ENCODE measurements at places on chromosomes 12 and 14. TPM values are rescaled to one million over a fixed set of nuclear protein-coding genes. Genes with fewer than 3 reads are reported as not detected.

The NKX2-1 gene
- not detected for total RNA-seq

GRCh38 chr12:106341086-106341877, 16.3 kb upstream of the POLR3B start:
- DNase-seq: no peak

The RND1 gene
- not detected for total RNA-seq

The PAH gene
- total RNA-seq: not detected

- DNase-seq: no peak
These were observed 12.8 kb downstream of the EPYC start for GRCh38 chr12:90991952-90992465.

The BRF1 gene
- 27.4 TPM for total RNA-seq

- DNase-seq: no peak
These were observed 818 bp downstream of the VPS33A start for GRCh38 chr12:122265476-122265875.

GRCh38 chr14:100135073-100135472, 24.4 kb downstream of the DEGS2 start:
- no peak for DNase-seq

The PAPLN gene
- 2.8 TPM for total RNA-seq

The SIRT4 gene
- total RNA-seq: 2.5 TPM

GRCh38 chr14:78978896-78979295, 808.7 kb downstream of the NRXN3 start:
- DNase-seq: no peak

DNA sequence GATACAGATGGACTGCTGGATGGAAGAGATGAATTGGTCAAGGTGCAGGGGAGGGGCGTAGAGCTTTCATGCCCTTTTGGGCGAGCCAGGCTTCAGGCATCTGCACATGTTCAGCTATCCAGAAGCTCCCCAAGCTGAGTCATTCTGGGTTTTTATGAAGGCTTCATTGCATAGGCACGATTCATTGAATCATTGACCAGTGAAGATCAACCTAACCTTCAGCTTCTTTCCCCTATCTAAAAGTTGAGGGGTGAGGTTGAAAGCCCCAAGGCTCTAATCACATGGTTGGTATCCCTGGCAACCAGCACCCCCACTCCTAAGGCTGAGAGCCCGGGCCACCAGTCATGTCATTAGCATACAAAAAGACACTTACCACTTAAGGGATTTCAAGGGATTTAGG, 36.3 kb downstream of the RPS29 start:
- no peak for DNase-seq

DNA sequence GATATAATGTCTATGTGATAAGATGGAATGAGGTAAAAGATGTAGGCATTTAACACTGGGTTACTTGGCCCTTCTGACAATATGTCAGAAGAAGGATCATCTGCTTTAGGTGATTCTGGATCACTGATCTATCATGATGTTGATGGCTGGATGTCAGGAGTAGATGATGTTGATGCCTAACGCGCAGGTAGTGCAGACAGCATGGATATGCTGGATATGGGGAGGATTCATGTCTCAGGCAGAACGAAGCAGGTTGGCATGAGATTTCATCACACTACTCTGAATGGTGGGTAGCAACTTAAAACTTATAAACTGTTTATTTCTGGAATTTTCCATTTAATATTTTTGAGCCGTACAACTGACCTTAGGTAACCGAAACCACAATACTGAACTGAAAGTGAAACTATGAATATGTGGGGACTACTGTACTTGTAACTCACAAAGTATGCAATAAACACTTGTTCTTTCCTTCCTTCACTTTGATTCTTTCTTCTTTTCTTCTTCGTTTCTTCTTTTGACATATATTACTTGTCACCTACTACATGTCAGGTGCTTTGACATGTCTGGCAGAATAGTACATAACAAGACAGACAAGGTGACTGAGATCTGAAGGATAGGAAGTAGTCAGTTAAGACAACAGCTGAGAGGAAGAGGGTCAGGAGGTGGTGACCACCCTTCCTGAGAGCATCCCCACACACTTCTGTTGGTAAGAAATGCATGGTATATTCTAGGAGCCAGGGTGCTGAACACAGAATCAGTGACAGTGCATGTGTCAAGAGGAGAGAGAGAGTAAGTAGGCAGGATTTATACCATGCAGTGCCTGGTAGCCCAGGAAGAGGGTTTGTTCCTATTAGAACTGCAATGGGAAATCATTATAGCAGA, 238.8 kb downstream of the PPFIA2 start:
- no peak for DNase-seq

GRCh38 chr14:100554082-100554677, 33.0 kb downstream of the BEGAIN start:
- DNase-seq: no peak

DNA sequence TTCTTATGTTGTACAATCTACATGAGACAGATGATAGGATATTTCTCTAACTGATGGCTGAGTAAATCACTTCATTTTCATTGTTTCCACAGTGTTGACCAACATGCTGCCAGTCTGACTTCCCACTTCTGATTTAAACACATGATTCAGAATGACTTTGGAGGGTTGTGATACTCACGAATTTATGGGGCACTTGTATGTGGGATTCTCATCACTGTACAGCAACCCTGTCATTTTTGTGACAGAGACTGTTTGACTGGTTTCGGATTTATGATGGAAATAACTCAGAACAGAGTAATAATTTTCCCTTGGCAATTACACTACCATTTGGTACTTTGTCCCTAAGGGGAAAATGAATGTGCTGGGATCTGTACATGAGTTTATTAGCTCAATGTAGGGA, 333.8 kb downstream of the TRHDE start:
- DNase-seq: no peak

The SLC16A7 gene
- 3.8 TPM for total RNA-seq

GRCh38 chr12:62006076-62006732, 254.0 kb upstream of the USP15 start:
- no peak for DNase-seq

The SSPN gene
- total RNA-seq: 23.0 TPM

DNA sequence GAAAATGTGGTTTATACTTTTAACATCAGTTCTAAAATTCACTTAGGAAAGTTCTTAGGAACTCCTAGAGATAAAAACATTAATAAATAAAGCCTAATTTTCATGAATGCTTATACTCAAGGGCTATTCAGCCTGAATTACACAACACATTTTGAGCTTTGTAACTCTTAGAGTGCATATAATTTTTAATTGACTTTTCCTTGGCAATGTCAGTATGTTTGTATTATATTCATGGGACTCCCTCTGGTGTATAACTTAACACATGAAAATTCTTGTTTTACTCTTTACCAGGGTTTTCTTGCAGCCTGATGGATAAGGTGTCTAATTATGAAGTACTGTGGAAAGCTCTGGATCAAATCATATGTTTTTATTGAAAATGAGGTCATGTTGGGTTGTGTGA, 150.6 kb upstream of the HMGA2 start:
- DNase-seq: no peak

The HHIPL1 gene
- total RNA-seq: 0.13 TPM

DNA sequence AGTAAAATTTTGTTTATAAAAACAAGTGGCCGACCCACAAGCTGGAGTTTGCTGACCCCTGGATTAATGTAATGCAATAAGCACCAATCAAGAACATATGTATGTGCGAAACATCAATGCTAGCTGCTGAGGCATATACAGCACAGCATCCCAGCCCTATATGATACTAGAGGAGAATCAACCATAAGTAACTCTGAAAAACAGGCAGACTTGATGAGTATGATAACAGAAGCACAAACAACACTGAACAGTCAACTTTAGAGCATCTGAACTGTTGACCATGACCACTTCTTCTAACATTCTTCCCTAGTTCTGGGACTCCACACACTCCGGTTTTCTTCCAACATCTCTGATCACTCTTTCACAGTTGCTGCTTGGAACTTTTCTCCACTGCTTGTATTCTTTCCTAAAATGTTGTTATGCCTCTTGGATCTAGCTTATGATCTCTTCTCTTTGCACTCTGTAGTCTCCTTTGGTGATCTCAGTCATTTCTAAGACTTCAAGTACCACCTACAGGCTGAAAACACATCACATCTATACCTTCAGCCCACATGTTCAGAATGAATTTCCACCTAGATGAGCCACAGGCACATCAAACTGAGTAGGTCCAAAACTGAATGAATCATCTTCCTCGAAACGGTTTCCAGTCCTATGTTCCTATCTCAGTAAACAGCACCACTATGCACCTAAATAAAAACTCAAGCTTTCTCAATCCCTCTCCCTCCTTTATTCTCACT, 57.2 kb downstream of the STXBP6 start:
- DNase-seq: no peak

The SOX5 gene
- total RNA-seq: 9.6 TPM

- DNase-seq: no peak
These were observed 23.2 kb upstream of the LYZ start for GRCh38 chr12:69324797-69325466.

The SALL2 gene
- 0.80 TPM for total RNA-seq

The KRT82 gene
- total RNA-seq: not detected

GRCh38 chr12:131869871-131870418, 24.5 kb upstream of the ULK1 start:
- no peak for DNase-seq

DNA sequence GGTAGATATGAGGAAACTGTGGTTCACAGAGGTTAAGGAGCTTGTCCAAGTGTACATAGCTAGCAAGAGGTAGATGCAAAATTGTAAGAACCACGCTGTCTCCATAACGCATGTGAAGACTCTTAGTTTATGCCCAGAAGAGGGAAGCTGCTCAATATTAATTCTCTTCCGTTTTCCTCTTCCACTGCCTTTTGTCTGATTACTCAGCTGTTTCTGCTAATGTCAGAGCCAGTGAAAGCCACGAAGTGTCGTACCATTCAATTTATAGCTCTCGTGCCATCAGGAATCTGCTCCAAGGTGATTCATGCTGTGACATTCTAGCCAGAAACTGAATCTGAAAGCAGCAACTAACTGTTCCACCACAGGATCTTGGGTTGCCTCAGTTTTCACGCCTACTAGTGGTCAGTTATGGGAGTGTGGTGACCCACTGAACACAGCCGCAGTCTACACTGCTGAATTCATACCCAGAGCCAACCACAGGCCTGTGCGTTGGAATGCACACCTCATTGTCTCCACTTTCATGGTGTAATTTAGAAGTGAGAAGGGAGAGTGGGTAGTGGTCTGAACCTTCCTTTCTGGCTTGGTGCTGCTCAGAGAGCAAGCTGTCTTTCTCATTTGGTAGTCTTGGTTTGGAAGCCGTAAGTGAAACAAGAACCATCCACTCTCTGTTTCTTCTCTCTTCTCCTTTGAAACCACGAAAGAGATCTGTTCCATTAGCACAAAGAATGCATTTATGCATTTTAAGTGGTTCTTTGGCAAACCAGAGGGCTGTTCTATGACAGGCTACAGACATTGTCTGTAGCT, 74.2 kb upstream of the NAP1L1 start:
- DNase-seq: peak; percentile 8

GRCh38 chr12:131644481-131644880, 66.4 kb upstream of the SFSWAP start:
- DNase-seq: no peak

DNA sequence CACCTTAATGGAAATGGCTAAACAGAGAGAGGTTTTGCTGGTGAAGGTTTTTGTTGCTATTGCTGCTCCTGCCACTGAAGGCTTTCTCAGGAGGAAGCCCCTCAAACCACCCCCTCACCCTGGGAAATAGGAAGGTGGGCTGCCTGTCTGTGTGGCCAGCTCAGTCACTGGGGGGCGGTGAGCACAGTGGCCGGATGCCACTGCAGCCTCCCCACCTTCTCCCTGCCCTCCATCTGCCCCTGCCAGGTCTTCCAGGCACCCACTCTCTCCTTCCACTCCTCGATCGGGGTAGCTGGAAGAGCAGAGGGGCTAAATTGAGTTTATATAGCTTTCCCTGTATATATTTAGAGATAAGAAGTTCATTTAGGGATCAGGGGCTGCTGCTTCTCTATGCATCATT, 80.8 kb downstream of the PAPOLA start:
- DNase-seq: no peak

The TBX5 gene
- total RNA-seq: not detected

The KLRF1 gene
- not detected for total RNA-seq

DNA sequence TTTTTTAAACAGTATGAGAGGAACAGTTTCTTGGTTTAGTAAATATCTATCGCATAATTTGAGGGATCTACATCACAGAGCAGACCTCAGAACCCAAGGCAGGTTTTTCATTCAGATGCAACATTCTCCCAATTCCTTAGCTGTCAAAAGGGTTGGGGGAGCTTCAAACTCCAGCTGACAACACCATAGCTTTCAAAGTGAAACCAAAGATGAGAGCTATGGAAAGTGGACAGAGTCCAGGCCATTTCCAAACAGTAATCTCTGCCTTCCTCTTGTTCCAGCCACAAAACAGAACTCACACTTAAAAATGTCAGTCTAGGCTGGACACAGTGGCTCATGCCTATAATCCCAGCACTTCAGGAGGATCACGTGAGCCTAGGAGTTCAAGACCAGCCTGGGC, 87.8 kb downstream of the SPRING1 start:
- no peak for DNase-seq

The MLF2 gene
- 164 TPM for total RNA-seq

The C12orf43 gene
- 4.0 TPM for total RNA-seq

DNA sequence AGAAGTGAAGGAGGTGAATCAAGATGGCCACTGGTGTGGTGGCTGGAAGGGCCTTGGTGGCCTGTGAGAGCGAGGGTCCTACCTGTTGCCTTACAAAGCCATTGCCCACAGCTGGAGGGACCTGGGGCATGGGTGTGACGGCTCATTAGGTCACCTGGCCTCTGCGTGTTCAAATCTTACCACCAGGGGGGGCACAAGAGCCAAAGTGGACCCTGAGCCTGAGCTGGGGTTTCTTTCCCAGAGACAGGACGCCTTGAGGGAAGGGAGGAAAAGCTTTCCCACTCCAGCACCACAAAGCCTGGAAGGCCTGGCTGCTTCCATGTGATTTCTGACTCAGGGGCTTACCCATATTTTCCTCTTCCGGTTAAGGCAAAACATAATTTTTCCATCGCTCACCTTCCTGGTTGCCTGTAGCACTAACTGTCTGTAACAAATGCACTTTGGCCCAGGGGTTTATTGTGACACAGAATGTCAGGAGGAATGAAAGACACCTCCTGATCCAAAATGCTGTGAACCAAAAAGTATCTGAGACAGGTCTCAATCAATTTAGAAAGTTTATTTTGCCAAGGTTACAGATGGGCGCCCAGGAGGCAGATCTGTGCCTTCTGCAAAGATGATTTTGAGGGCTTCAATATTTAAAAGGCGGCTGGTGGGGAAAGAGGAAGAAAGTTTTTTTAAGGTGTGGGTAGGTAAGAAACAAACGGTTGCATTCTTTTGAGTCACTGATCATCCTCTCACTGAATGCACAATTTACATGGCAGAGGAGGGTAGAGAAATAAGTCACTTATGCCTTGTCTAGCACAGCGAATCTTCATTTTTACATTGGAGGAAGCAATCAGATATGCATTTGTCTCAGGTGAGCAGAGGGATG, 4.3 kb upstream of the CD9 start:
- peak; percentile 70 for DNase-seq

The WBP11 gene
- total RNA-seq: 22.0 TPM

- no peak for DNase-seq
These were observed 5.0 kb downstream of the HDAC7 start for GRCh38 chr12:47814539-47815170.

DNA sequence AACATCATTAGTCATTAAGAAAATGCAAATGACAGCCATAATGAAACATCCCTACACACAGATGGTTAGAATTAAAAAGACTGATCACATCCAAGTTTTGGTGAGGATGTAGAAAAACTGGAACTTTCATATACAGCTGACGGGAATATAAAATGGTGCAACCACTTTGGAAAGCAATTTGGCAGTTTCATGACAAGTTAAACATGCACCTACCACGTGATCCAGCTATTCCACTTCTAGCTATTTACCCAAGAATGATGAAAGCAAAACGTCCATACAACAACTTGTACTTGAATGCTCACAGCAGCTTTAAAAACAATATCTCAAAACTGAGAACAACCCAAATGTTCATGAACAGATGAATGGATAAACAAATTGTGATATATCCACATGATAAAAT, 77.9 kb upstream of the AVPR1A start:
- DNase-seq: no peak

The AQP6 gene
- not detected for total RNA-seq
